ENCODE measurements at places on chromosomes 7 and 10. TPM values are rescaled to one million over a fixed set of nuclear protein-coding genes. Genes with fewer than 3 reads are reported as not detected.

The SCIN gene
- 21.1 TPM for total RNA-seq

The EEPD1 gene
- 7.9 TPM for total RNA-seq

The PAPOLB gene
- 0.24 TPM for total RNA-seq

The CYREN gene
- total RNA-seq = 39.6 TPM

The PIK3AP1 gene
- 71.6 TPM for total RNA-seq

The C10orf71 gene
- total RNA-seq = not detected

The CUBN gene
- total RNA-seq = 2.2 TPM

The C10orf95 gene
- total RNA-seq = 5.7 TPM

The EPC1 gene
- 40.3 TPM for total RNA-seq

The MCMBP gene
- 52.1 TPM for total RNA-seq

The CDK5 gene
- 13.7 TPM for total RNA-seq

The AS3MT gene
- total RNA-seq = 1.9 TPM

The GGCT gene
- total RNA-seq = 28.8 TPM
